Activated CD8-positive, alpha-beta T cell treated with anti-CD3 and anti-CD28 coated beads, Interleukin-2, amount 10 ng/mL, durations not matched to agents 7 days and 5 days (primary cell): ENCODE measurements at places on chromosomes 11 and 22. TPM values are rescaled to one million over a fixed set of nuclear protein-coding genes. Genes with fewer than 3 reads are reported as not detected.

DNA sequence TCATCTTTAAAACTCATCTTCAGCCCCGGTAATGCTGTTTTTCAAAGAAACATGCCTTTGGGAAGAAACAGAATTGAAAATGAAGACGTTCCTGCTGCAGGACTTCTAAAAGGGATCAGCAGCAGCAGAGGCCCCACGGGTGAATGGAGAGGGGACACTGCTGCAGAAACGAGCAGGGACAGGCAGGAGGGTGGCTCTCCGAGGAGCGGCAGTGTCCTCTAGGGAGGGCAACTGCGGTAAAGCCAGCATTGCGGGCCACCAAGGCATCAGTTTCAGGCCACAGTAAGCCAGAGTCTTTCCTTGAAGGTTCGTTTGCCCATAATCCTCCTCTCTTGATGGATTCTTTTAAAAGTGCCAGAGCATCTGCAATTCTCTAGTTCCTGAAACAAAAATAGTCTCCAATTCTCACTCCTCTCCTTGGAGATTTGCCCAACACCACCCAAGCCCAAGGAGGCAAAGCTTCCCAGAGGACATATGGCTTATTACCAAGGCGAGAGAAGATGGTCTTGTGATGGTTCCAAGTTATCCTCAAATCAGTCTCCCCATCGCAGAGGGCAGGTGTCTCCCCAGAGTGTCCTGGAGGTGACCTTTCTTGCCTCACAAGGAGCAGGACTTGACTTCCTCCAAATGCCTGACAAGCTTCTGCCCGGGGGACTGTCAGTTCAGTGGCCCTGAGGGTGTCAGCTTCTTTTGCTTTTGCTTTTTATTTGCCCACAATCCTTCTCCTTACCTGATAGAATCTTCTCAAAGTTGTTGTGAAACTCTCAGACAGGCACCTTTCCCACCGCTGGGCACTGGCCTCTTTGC is 341.1 kb upstream of the B3GAT1 start:
- H3K27ac ChIP-seq, result no peak overlapping the region
- H3K36me3 ChIP-seq, result no peaks in the 10 kb centered on the region
- no peaks in the 10 kb centered on the region for H3K4me1 ChIP-seq
- no peak overlapping the region for H3K4me3 ChIP-seq
- no peaks in the 10 kb centered on the region for H3K27me3 ChIP-seq

GRCh38 chr22:41369424-41369745 is 12.4 kb upstream of the TEF start:
- H3K4me1 ChIP-seq, result no peaks in the 10 kb centered on the region
- peaks cover 13% of the 10 kb centered on the region for H3K27me3 ChIP-seq
- H3K36me3 ChIP-seq, result no peaks in the 10 kb centered on the region
- no peak overlapping the region for H3K4me3 ChIP-seq

DNA sequence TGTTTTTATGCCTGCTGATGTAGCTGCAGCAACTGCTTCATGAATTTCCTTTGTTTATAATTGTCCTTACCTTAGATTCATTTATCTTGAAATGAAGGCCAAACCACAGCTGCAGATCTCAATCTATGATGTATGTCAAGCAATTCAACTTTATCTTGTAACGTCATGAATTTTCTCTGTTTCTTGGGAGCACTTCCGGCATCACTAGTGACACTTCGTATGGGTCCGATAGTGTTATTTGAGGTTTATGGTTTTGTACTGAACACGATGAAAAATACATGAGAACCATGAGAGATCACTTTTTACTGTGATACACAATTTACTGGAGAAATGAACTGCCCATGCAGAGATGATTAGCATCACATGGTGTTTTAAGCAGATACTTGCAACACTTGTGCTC is 98.5 kb downstream of the CSTPP1 start:
- no peaks in the 10 kb centered on the region for H3K4me1 ChIP-seq
- H3K4me3 ChIP-seq, result no peak overlapping the region
- H3K27me3 ChIP-seq, result no peaks in the 10 kb centered on the region
- no peak overlapping the region for H3K27ac ChIP-seq
- no peaks in the 10 kb centered on the region for H3K36me3 ChIP-seq
- no peak for DNase-seq

GRCh38 chr11:73249304-73249703 is 22.8 kb upstream of the P2RY6 start:
- H3K27ac ChIP-seq, result no peak overlapping the region
- H3K4me1 ChIP-seq, result peaks cover 16% of the 10 kb centered on the region
- no peak overlapping the region for H3K4me3 ChIP-seq
- no peaks in the 10 kb centered on the region for H3K36me3 ChIP-seq
- DNase-seq, result peak; percentile 28
- peaks cover 8% of the 10 kb centered on the region for H3K27me3 ChIP-seq

DNA sequence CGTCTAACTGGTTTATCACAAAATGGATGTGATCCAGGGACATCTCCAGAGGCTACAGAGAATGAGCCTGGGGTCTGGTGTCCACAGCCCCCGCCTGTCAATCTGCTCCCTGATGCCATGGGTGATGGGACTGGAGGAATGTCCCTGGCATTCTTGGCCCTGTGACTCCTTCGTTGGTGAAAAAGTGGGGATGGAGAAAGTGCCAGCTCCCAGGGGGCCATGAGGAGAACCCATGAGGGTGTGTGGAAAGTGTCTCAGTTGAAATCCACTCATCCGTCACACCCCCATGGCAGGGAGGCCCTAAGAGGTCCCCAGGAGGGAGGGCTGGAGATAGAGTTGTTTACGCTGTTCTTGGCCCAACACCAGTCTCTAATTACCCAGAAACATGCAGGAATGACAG is 322.0 kb downstream of the CTTN start:
- H3K36me3 ChIP-seq, result no peaks in the 10 kb centered on the region
- no peaks in the 10 kb centered on the region for H3K27me3 ChIP-seq
- H3K4me1 ChIP-seq, result peaks cover 4% of the 10 kb centered on the region

LBHD1 gene
- 25.0 TPM for total RNA-seq

GRCh38 chr11:19332476-19332875 is 91.7 kb upstream of the E2F8 start:
- H3K36me3 ChIP-seq, result no peaks in the 10 kb centered on the region
- no peak for DNase-seq
- H3K27me3 ChIP-seq, result peaks cover 16% of the 10 kb centered on the region

GRCh38 chr11:33147559-33147958 is 13.7 kb downstream of the CSTF3 start:
- no peak overlapping the region for H3K4me3 ChIP-seq
- H3K4me1 ChIP-seq, result peaks cover 8% of the 10 kb centered on the region
- peaks cover 29% of the 10 kb centered on the region for H3K36me3 ChIP-seq
- no peaks in the 10 kb centered on the region for H3K27me3 ChIP-seq

SGSM1 gene
- not detected for total RNA-seq

RIBC2 gene
- 13.5 TPM for total RNA-seq

DENND6B gene
- total RNA-seq, result 7.0 TPM

GRCh38 chr22:40434745-40435144 is 64.4 kb downstream of the SGSM3 start:
- H3K4me1 ChIP-seq, result peaks cover 42% of the 10 kb centered on the region
- H3K27me3 ChIP-seq, result no peaks in the 10 kb centered on the region
- no peak overlapping the region for H3K27ac ChIP-seq

AMOTL1 gene
- total RNA-seq, result 8.4 TPM

DNA sequence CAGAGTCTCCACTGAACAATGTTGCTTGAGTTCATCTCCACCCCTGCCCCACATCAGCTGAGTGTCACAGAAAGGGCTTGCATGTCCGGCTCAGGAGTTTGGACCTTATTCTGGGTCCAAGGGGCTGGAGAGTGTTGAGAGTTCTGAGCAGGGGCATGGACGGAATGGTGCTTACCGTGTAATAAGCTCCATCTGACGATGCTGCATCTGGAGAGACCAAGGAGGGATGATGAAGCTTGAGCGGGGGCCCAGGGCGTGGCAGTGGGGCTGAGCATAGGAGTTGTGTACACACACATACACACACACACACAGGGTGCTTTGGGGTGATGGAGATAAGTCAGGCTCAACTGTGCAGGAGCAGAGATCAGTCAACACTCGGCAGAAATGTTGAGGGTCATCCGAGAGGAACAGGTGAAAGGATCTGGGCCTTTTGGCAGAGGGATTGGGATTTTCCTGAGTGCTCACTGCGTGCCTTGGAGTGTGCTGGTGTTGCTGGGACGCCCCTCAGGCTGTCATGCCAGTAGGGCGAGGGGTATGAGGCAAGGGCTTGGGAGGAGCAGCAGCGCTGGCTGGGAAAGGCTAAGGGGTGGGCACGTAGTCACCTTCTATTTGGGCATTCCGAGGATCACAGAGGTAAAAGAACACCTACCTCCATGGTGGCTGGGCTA is 2.3 kb downstream of the USP35 start:
- H3K4me3 ChIP-seq, result no peak overlapping the region
- H3K4me1 ChIP-seq, result peaks cover 68% of the 10 kb centered on the region

MMP8 gene
- not detected for total RNA-seq

GRCh38 chr11:46868912-46869311 is 22.8 kb upstream of the CKAP5 start:
- no peak for DNase-seq
- H3K4me1 ChIP-seq, result no peaks in the 10 kb centered on the region
- H3K27me3 ChIP-seq, result peaks cover 4% of the 10 kb centered on the region
- no peak overlapping the region for H3K4me3 ChIP-seq

DNA sequence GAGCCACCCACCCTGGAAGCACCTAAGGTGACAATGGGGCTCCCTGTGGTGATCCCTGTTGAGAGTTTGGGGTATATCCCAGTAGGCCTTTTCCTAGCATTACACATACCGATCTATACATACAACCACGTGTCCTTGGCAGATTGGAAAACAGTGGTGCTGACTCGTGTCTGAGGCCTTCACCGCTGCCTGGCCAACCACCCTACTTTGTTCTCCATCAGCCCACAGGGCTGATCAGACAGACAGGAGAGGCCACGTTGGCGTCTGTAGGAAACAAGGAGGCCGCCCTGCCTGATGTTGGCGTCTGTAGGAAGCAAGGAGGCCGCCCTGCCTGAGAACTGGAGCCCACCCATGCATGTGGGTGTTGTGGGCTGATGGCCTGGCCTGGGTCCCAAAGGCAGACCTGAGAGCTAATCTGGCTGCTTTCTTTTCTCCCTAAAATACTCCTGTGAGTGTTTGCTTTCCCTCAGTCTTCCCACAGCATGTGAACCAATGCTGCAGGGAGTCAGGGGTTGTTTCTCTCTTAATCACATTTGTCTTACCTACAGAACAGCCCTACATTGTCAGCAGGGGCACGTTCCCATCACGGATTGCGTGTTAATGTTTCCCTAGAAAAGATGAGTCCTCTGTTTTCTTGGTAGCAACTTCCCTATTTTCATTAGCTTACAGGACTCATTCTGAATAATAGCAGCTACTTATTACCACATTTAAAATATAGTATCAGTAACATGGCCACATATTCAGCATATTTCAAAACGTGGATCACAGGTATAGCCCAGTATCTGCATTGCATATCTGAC is 57.2 kb downstream of the SBF1 start:
- no peaks in the 10 kb centered on the region for H3K4me1 ChIP-seq
- H3K36me3 ChIP-seq, result peaks cover 42% of the 10 kb centered on the region
- H3K27me3 ChIP-seq, result no peaks in the 10 kb centered on the region
- no peak for DNase-seq

- H3K27ac ChIP-seq, result peak overlapping the region; percentile 55
- peak overlapping the region; percentile 12 for H3K4me3 ChIP-seq
- peaks cover 72% of the 10 kb centered on the region for H3K4me1 ChIP-seq
- no peak for DNase-seq
- peaks cover 52% of the 10 kb centered on the region for H3K36me3 ChIP-seq
These were observed 10.1 kb downstream of the CASTOR1 start for GRCh38 chr22:30279046-30279788.

GRCh38 chr11:48011798-48012391 is 31.5 kb downstream of the PTPRJ start:
- no peaks in the 10 kb centered on the region for H3K27me3 ChIP-seq
- H3K4me3 ChIP-seq, result peak overlapping the region; percentile 36
- peak; percentile 75 for DNase-seq
- H3K36me3 ChIP-seq, result peaks cover 35% of the 10 kb centered on the region

DNA sequence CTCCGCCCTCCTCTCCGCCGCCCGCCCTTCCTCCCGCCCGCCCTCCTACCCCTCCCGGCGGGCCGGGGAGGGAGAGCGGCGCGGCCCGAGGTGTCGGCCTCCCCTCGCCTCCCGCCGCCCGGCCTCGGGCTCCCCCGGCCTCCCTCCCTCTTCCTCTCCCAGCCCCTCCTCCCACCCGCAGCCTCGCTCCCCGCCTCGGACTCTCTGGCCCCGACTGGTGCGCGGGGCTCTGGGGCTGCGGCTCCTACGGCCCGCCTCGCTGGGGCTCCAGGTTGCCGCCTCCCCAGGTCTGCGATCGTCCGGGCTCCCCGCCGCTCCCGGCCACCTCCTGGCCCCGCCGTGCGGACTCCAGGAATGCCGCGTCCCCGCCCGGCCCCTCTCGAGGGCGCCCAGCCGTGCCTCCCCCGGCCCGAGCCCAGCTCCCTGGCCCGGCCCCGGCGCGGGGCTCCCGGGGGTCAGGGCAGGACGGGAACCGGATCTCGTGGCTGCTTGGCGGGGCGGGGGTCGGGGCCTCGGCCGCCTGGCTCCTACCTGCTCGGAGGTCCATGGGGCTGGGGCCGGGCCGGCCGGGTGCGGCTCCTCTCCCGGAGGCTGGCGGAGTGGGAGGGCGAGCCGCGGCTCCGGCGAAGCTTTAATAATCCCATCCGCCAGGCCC is at the start of gene CLCF1:
Gene CLCF1 (minus strand): TSS at position 606 of the 655 bp plus-strand sequence. CDS start 59 bp downstream, at position 547.
- H3K4me1 ChIP-seq, result peaks cover 61% of the 10 kb centered on the region
- no peaks in the 10 kb centered on the region for H3K36me3 ChIP-seq
- peak within 1 kb of the TSS; percentile 75 for H3K27ac ChIP-seq
- DNase-seq, result no peak

IL17REL gene
- total RNA-seq, result not detected

ART1 gene
- not detected for total RNA-seq

DNA sequence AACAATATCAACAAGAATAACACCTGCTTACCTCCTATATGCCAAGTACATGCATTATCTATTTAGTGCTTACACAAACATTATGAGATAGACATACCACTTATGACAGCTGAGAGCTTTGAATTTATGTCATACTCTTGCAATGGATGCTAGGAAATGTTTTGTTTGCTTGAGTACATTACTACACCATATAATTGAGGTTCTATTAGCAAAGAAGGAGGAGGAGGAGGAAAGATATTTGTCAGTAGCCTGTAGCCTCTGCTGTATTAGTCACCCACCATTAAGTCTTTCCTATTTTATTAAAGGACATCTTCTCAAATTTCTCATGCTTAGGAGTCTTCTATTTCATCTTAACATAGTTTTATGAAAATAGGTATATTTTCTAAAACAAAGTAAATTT is 6.4 kb downstream of the ANO5 start:
- peaks cover 5% of the 10 kb centered on the region for H3K27me3 ChIP-seq
- H3K4me1 ChIP-seq, result no peaks in the 10 kb centered on the region
- H3K27ac ChIP-seq, result no peak overlapping the region
- no peak for DNase-seq

DNA sequence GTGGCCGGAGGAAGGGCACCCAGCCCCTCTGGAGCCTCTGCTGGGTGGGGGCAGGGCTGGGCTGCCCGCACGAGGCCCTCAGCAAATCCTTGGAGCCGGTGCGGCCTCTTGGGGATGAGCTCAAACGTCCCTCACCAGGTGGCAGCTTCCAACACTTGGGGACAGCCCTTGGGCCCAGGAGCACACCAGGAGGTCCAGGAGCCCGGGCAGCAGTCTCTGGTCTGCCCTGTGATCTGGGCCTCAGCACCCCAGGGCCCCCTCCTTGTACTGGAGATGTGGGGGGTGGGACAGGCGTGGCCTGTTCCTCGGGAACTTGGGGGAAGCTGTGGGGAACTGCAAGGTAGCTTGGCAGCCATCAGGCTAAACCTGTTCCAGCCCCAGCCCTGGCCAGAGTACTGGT is 40.0 kb downstream of the MOB2 start:
- H3K4me3 ChIP-seq, result no peak overlapping the region
- no peak for DNase-seq

ANKK1 gene
- total RNA-seq, result not detected

ZC3H12C gene
- 0.08 TPM for total RNA-seq
